Thoracic aorta (tissue), 2 donors: ENCODE measurements at places on chromosomes 3 and 15. TPM values are rescaled to one million over a fixed set of nuclear protein-coding genes. Genes with fewer than 3 reads are reported as not detected.

Gene CCR3
- not detected for total RNA-seq

DNA sequence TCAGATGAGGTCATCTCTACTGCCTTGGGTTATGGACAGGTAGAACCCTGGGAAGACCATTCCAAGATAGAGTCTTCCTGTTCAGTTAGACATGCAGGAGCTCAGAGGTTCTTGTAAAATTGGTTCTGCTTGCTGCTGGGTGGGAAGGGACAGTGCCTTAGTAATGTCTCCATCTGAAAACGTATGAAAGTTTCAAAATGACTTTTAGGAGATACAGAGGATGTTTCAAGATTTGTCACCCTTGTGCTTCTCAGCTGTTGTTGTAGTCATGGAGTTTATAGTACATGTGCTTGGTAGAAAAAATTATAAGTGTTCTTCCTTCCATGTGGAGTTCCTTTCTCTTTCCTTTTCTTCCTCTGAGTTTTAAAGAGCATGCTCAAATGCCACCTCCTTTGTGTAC is 885.2 kb upstream of the CFAP20DC start:
- no peaks in the 10 kb centered on the region for H3K36me3 ChIP-seq
- no peaks in the 10 kb centered on the region for H3K4me1 ChIP-seq
- H3K4me3 ChIP-seq, result no peak overlapping the region
- H3K27ac ChIP-seq, result no peak overlapping the region
- no peak for DNase-seq
- H3K27me3 ChIP-seq, result no peaks in the 10 kb centered on the region

Gene CHST13
- total RNA-seq, result not detected

GRCh38 chr15:33083232-33084081 is 111.1 kb downstream of the FMN1 start:
- H3K36me3 ChIP-seq, result no peaks in the 10 kb centered on the region
- H3K27me3 ChIP-seq, result no peaks in the 10 kb centered on the region
- no peak for DNase-seq
- H3K4me3 ChIP-seq, result no peak overlapping the region
- H3K4me1 ChIP-seq, result no peaks in the 10 kb centered on the region

- no peaks in the 10 kb centered on the region for H3K4me1 ChIP-seq
- no peak overlapping the region for H3K27ac ChIP-seq
- no peak for DNase-seq
- H3K27me3 ChIP-seq, result no peaks in the 10 kb centered on the region
Measured at GRCh38 chr3:98008855-98009254, 26.3 kb downstream of the GABRR3 start.
